ENCODE measurements at places on chromosomes 13 and 19.

- DNase-seq: no peak
Observed at GRCh38 chr13:21717817-21718216, 46.9 kb downstream of the FGF9 start.

DNA sequence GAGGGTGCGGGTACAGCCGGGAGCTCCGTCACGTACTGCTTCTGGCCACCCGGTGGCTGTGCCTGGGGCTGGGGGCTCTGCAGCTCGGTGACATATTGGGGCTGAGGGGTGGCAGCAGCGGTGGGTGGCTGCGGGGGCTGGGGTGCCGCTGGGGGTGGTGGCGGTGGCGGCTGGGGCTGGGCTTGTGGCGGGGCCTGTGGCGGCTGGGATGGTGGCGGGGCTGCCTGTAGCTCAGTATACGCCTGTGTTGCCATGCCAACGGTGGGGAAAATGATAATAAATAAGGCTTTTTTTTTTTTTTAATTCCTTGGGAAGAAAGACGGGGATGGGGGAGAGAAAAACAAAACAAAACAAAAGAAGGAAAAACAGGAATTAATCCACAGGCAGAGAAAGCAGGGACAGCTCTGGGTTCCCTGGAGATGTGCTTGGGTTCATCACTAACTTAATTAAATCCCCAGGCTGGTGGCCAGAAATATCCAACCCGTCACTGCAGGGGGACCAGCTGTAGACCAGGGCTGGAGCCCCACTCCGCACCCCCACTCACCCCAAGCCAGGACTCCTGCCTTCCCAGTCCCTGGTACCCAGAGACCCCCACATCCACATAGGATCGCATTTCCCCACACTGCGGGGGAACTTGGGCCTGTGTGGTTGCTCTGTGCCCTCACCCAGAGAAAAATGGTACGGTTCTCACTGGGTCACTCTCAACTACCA lies 12.4 kb downstream of the RFX1 start:
- DNase-seq: no peak

DNA sequence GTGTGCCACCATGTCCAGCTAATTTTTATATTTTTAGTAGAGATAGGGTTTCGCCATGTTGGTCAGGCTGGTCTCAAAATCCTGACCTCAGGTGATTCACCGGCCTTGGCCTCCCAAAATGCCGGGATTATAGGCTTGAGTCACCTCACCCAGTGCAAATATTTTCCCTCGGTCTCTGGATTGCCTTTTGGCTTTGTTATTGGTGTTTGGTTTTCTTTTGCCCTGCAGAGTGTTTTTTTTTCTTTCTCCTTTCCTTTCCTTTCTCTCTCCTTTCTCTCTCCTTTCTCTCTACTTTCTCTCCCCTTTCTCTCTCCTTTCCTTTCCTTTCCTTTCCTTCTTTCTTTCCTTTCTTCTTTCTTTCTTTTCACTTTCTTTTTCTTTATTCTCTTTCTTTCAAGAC lies 33.2 kb downstream of the KDM4B start:
- no peak for DNase-seq

DNA sequence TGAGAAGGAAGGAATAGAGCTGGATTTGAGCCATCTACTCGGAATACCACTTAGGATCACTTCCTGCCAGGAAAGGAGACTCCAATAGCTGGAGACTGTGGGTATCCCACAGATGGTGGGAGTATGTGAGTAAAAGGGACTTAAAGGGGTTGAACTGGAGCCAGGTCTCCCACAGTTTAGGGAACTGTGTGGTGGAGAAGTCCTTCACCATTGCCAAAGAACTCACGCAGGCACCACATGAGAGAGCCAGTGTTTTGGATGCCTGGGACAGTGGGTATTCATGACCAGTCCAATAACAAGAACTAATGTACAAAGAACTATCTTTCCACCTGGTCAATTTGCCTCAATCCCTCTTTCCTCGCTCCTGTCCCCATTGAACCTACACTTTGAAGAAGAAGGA lies 24.4 kb upstream of the MYCBP2 start:
- no peak for DNase-seq

DNA sequence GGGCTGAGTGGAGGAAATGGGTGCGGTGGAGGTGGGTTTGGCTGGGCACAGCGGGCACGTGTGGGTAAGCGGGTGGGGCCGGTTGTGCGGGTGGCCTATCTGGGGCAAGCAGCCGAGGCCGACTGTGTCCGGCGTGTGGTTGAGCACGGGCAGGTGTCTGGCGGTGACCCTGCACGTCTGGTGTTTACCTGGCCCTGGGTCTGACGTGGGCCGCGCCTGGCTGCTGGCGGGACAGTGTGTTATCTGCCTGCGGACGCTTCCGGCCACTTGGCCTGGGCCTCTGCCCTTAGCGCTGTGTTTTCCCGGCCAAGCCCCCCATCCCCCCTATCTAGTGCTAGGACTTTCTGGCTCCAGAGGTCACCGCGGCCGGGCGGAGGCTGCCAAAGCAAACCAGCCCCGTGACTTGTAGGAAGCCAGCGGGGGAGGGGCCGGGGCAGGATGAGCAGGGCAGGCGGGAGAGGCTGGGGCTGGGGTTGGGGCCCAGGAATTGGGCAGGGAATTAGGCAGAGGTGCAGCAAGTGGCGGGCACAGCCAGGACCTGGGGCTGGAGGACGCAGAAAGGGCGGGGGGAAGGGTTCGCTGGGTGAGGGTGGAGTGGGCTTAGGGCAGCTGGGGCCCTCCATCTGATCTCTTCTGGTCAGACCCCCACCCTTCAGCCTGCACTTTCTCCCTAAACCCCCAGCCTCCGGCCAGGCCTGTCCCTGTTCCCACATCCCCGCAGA lies 534 bp upstream of the HPN start:
- DNase-seq: no peak

- DNase-seq: no peak
Observed at GRCh38 chr13:34256236-34256635, 438.3 kb downstream of the RFC3 start.

DNA sequence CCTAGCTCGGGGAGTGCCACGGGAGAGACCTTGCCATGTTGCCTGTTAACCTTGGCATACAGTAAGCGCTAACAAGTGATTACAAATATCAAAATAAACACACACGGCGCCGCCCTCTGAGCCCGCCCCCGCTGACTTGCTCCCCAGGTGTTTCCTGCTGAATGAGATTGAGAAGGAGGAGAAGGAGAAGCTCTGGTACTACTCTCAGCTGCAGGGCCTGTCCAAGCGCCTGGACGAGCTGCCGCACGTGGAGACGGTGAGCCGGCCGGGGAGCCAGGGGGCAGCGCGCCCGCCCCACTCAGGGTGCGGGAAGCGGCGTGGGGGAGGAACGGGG lies 5.0 kb downstream of the APC2 start:
- no peak for DNase-seq

DNA sequence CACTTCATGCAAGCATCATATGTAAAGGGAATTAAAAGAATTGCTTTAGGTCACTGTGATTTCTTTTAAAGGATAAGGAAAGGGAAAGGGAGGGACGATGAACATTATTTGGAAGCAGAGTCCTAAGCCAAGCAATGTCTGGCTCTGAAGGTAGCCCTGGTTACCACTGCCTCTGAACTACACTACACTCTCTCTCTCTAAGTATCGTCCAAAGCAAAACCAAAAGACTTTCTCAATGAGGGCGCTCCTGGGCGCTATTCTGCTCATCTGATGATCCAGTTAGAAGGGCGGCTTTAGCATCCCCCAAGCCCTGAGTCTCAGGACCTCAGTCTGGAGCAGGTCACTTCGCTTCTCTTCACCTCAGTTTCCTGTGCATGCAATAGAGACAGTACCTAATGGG lies 26.2 kb downstream of the FOXO1 start:
- DNase-seq: no peak

- DNase-seq: peak; percentile 26
Observed at GRCh38 chr13:97434397-97435201, 630 bp downstream of the RAP2A start.

GRCh38 chr13:112999414-113000177 lies 30.6 kb downstream of the MCF2L start:
- DNase-seq: no peak

DNA sequence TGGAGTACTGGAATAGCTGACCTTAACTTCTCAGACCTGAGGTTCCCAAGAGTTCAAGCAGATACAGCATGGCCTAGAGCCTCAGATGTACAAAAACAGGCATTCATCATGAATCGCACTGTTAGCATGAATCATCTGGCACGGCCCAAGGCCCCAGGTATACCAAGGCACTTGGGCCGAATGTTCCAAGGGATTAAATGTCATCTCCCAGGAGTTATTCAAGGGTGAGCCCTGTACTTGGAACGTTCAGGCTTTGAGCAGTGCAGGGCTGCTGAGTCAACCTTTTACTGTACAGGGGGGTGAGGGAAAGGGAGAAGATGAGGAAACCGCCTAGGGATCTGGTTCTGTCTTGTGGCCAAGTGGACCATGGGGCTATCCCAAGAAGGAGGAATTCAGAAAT lies 6.3 kb downstream of the KLK3 start:
- DNase-seq: no peak

GRCh38 chr13:98521461-98522247 lies 55.3 kb downstream of the STK24 start:
- DNase-seq: no peak

DNA sequence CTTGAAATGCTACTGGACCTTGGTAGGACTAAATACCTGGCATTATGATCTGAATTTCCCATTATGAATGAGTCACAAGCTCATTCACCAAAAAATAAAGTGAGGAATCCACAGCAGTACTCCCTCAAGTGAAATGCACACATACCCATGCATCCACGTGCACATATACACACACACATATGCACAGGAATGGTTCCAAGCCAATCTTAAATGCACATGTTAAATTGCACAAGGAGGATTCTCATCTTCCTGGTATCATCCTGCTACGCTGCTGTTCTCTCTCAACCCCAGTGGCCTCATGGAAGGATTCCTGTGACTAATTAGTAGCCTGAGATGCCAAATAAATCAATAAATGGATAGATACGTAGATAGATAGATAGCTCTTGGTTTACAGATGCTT lies 132.1 kb upstream of the KLF12 start:
- no peak for DNase-seq

DNA sequence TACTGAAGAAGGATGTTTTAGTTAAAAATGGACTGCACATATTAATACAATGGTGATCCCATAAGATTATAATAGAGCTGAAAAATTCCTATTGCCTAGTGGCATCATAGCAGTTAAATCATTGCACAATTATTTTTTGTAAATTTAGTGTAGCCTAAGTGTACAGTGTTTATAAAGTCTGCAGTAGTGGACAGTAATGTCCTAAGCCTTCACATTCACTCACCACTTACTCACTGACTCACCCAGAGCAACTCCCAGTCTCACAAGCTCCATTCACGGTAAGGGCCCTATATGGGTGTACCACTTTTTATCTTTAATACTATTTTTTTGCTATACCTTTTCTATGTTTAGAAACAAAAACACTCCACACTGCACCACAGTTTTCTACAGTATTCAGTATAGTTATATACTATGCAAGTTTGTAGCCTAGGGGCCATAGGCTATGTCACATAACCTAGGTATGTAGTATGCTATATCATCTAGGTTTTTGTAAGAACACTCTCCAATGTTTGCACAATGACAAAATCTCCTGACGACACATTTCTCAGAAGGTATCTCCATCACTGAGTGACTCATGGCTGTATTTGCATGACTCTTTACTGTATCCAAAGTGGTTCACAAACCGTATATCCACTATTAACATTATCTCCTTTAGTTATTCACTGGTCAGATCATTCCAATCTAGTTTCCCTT lies 536.0 kb downstream of the KLF12 start:
- no peak for DNase-seq

DNA sequence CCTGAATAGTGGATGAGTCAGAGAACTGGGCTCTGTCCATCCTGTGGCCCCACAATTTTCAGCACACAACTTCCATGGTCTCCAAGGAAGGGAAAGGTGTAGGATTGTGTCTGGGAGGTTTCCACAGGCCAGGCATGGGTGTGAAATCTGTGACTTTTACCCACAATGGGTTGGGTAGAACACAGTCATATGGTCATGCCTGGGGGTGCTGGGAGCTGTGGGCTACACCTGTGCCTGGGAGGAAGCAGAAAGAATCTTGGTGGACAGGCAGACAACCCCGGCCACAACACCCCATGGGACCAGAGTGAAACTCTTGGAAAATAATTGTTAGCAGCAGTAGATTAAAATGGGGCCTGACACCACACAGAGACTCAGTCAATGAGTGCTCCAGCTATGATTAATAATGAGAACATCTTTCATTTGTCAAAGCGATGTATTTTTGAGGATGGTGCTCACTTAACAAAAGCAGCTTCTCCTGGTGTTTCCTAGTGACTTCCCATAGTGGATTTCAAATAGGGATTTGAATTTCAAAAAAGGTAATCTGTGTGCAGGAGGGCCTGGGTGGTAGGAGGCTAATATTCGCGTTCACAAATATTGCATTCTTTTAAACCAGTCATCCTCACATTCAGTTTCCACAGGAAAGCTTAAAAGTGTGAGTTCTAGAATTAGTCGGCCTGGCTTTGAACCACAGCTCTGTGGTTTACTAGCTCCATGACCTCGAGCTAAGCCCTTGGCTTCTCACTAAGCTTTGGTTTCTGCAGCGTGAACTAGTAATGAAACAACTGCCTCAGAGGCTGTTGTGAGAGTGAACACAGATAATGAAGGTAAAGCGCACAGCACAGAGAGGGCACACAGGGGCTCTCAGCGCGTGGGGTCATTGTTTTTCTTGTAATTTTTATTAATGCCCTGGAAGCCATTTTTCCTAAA lies 89.3 kb upstream of the UQCRFS1 start:
- DNase-seq: no peak

Measured in NCI-H1105 treated with DMSO at 0.1 percent for 48 hours (cell line).